ENCODE measurements at places on chromosomes 16 and 17.

DNA sequence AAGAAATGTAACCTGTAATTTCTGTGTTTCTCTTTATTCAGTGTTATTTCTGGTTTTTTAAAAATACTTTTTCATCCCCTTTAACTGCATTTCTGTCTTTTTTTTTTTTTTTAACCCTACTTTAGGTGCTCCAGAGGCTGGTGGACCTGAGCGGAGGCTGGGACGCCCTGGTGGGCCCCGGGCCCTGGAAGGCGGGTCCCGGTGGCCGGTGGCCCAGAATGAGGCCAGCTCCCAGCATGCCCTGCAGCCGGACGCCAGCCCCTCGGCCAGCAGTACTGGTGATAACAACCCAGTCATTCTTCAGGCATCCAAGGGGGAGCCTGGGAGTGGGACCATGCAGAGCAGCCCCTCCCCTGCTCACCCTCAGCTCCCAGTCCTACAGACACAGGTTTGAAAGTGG is 1.5 kb downstream of the SRCAP start:
- DNase-seq = no peak

DNA sequence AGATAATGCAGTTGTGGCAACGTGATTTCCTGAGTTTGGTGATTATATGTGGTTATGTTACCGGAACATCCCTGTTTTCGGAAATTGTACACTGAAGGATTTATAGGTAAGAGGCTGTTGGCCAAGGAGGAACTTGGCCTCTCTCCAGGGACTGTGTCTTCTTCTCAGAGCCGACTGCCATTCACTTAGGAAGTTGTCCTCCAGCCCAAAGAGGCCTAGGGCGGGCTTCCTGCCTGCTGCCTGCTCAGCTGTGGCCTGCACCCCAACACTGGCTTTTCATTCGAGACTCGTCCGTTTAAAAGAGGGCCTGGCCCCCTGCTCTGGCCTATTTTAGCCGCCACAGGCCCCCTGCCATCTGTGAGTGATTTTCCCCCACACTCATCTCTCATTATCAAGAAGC is 64.3 kb downstream of the ZDHHC7 start:
- no peak for DNase-seq

GRCh38 chr16:13803974-13804373 is 116.0 kb upstream of the ERCC4 start:
- no peak for DNase-seq

DNA sequence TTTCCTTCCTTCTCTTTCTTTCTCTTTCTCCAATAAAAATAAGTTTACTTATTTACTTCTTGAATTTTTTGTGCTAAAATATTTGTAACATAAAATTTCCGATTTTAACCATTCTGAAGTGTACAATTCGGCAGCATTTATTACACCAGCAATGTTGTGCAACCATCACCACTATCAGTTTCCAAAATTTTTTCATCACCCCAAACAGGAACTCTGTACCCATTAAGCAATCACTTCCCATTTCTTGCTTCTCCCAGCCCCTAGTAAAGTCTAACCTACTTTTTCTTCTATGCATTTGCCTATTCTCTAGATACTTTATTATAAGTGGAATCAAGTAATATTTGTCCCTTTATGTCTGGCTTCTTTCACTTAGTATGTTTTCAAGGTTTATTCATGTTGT is 2.5 kb upstream of the HP start:
- DNase-seq = no peak

- no peak for DNase-seq
Observed at GRCh38 chr16:75931043-75931442, 204.8 kb upstream of the CPHXL start.

DNA sequence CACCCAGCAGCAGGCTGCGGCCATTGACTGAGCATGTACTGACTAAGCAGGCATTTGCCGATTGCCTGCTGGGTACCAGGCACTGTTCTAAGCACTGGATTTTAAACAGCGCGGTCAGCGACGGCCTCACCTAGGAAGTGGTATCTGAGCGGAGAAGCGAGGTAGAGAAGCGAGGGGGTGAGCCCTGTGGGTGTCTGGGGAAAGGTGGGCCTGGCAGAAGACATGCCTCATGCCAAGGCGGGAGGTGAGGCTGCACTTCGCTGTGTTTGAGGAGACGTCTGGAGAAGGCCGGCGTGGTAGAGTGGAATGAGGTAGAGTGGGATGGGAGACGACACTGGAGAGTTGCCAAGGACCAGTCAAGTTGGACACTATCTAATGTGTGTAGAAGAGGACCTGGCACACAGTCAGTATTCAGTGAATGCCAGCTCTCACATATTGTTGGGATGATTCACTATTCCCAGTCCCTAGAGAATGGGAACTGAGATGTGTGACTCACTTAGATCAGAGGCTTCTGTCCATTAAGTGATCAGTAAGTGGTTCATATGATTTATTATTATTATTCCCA is 14.4 kb downstream of the SYCE1L start:
- no peak for DNase-seq

- no peak for DNase-seq
Observed at GRCh38 chr16:73915935-73916334, 380.7 kb upstream of the PSMD7 start.

- DNase-seq = no peak
Observed at GRCh38 chr16:50354629-50355456, 13.9 kb downstream of the BRD7 start.

DNA sequence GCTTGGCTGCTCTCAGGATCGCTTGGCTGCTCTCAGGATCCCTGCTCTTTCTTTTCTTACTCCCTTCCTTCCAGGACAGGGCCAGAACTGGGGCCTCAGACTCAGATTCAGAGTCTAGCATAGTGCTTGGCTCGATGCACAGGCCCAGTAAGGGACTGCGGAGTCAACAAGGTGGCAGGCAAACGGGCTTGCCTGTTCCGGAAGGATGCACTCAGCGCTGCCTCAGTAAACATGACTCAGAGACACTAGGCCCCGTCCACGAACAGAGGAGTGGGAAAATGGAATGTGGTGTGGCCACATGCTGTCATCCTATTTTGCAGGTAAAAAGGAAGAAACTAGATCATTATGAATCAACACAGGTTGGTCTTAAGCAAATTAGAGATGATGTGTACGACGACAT is 9.8 kb downstream of the SPHK1 start:
- DNase-seq = no peak

GRCh38 chr16:7550096-7550495 is 217.5 kb downstream of the RBFOX1 start:
- no peak for DNase-seq

DNA sequence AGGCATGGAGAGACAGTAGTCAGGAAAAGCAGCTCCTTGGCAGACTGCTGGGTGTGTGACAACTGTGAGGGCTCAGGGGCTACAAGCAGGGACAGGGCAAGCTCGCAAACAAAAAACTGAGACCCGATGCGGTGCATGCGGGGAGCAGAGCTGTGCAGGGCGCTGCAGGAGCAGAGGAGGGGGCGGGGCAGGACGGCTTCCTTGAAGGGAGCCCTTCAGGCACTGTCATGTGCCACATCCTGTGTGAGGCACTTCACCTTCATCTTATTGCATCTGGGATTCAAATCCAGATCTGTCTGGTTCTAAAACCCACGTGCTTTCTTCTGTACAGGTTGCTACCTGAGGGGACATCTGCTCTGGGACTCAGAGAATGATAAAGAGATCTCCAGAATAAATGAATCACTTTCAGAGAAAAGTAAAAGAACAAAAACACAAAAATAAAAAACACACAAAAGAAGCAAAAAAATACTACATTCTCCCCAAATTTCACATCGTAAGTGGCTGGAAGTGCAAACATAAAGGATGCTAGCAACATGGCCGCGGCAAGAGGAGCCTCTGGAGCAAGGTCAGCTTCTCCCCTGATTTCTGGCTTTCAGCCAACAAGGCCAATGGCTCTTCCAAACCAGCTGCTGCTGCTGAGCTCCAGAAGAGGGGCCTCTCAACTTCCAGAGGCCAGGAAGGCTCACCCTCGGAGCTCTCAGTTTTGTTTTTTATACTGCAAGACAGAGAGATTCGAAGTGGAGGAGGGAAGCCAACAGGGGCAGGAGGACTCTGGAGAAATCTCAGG is 14.2 kb downstream of the LYRM9 start:
- no peak for DNase-seq

DNA sequence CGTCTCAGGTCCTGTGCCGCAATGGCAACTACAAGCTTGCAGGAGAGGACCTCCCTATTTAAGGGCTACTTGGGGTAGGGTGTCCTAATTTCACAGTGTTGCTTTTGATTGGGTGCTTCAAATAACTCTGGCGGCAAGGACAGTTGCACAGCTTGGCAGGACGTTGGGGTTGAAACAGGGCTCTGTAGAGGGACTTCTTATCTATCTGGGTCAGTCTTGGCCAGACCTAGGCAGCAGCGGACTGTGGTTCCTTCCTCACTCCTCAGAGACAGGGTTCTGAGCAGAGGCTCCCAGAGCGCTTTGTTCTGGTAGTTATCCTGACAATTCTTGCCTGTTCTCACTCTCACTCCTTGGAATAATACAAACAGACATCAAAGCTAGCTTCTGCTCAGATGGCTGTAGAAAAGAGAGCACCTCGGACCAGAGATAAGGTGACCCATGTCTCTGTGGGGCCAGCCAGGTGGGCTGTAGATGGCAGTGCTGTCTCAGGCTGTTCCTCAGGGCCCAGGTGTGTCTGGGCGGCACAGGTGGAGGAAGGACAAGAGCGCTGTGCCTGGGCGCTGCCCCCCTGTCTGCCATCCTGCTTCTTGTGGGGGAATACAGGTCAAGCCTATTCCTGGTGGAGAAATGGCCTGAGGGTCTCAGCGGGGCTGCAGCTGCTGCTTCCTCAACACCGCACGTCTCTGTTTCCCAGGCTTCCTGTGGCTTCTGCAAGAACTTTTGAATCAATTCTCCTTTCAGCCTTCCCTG is 61.0 kb downstream of the PLD6 start:
- no peak for DNase-seq

- DNase-seq = no peak
Observed at GRCh38 chr17:81128774-81129173, 36.5 kb upstream of the PVALEF start.

DNA sequence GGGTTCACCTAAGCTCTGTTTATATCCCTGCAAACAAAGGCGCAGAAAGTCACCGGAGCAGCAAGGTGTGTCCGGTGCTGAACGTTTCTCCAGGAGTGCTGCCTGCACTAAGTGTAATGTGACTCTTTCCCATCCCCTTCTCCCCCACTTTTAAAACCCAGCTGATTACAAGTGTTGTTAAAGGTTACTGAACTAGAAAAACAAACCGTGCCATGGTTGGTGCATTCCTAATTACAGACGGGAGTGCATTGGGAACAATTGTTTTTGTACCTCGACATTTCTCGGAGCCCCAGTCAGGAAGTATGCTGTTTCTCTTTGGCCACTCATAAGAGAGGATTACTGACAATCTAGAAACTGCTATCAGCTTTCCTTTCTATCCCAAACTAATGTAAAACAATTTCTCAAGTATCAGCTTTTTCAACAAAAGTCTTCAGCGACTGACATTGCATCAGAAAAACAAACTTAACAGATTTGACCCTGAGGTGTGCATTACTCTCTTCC is 441.0 kb upstream of the SALL1 start:
- no peak for DNase-seq

- DNase-seq = no peak
Observed at GRCh38 chr17:39534768-39535405, 72.8 kb downstream of the NEUROD2 start.

DNA sequence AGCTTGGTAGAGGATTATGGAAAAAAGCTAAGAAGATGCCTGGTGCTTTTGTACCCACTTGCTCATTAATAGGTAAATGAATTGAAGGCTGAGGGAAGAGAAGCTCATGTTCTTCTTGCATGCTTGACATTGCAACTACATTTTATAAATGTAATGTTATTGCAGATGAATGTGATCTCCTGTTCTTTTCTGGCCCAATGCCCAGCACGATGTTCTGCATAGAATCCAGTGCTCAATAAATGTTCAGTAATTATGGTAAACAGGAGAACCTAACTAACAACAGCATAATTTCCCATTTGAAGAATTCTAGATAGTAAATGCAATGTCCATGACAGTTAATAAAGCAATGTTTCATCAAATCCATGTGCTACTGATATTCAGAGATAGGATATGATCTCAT is 638.2 kb upstream of the SOX9 start:
- no peak for DNase-seq

- no peak for DNase-seq
Observed at GRCh38 chr17:74135391-74136167, 67.9 kb upstream of the RPL38 start.

DNA sequence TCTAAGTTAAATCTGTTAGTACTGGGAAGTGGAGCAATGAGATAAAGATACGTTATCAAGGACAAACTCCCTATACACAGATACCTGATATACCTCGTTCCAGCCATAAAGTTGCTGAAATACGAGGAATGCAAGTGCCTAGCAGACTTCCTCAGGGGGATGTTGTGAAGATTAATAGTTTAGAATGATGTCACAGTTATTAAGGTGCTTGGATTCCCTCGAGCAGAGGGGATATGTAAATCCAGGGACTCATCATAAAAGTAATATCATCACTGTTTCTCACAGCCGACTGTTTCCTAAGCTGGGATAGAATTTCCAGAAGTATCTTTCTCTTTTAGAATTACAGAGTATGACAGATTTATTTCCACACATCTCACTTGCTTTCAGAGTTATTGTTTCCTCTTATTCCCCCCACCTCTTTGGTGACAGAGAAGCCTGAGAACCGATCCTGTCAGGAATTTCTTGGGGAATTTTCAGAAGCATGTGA is 28.4 kb upstream of the ZFHX3 start:
- DNase-seq = no peak

DNA sequence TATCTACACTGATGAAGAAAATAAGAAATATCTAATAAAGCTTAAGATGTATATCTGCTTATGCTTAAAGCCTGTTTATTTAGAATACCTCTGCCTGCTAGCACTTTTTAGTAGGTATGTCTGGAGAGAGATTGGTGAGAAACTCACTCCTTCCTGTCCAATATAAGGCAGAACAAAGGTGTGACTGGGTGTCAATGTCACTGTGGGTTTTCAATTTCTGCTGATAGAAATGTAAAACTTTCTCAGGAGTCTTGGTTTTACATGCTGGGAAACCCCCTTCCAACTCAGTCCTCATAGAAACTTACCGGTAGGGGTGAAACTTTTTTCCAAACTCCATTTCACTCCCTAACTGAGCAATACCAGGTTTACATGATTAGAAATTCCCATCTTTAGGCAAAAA is 17.8 kb upstream of the MPHOSPH6 start:
- DNase-seq = no peak

Measured in smooth muscle cell of the brain vasculature (primary cell).